Chondrocyte (in vitro differentiated cells): ENCODE measurements at places on chromosomes 1 and 21. TPM values are rescaled to one million over a fixed set of nuclear protein-coding genes. Genes with fewer than 3 reads are reported as not detected.

GRCh38 chr1:42417166-42417565, 36.6 kb downstream of the RIMKLA start:
- DNase-seq: no peak

- DNase-seq: no peak
Observed at GRCh38 chr1:51740652-51741051, 123.8 kb downstream of the OSBPL9 start.

The WNT3A gene
- not detected in 3 replicates for total RNA-seq

The DIO1 gene
- not detected in 3 replicates for total RNA-seq

The FGR gene
- total RNA-seq: not detected in 3 replicates

- DNase-seq: no peak
Observed at GRCh38 chr1:37177230-37177864, 143.0 kb upstream of the GRIK3 start.

DNA sequence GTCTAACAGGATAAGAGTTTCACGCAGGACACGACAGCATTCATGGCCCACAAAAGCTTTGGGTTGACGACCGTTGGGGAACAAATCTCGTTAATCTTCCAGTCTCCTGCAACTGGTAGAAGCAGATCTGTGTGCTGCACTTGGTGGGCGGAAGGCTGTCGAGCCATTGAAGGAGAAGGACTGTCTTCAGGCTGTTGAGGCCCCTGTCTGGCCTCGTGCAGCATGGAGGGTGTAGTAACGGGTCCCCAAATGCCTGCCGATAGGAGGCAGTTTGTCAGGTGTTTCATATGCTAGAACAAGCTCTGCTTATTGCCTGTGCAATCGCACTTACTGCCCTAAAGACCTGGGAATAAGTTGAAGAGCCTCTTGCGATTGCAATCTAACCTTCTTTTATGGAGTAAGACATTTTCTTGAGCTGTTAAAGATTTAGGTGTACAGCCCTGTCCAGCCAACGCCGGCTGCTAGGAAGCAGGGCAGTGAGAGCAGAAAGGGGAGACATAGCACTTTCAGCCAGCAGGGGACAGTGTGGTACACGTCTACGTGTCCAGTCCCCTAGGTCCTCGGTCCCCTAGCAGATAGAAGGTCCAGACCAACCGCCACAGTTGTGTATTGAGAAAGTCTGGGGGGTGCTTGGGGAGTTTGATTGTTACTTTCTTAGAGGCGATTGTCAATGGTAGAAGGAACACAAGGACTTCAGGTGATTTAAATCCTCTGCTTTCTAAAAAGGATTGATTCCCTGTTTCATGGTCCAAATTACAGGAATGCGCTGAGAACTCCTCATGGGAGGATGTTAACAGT, 102.3 kb upstream of the TMPRSS2 start:
- DNase-seq: no peak

GRCh38 chr1:28144203-28145135, 32.0 kb downstream of the PTAFR start:
- no peak for DNase-seq

The PTGER3 gene
- 2.0 to 7.9 TPM (median 2.5 TPM) in 3 replicates for total RNA-seq

The CNR2 gene
- not detected in 3 replicates for total RNA-seq

DNA sequence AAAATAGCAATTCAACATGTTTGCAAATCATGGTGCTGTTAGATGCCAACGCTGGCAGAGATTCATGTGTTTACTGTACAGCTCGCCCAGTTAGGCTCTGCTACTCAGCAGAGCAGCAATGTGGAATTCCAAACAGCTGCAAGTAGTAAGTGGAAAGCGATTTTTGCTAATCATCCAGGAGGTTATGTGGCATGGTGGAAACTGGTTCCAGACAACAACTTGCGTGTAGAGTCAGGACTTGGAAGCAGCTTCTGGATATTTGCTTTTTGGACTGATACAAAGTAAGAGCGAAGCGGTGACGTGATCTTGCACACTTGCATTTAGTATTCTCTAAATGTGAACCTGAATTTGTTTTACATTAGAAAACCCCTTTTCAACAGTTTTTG, 27.1 kb upstream of the HHAT start:
- no peak for DNase-seq

DNA sequence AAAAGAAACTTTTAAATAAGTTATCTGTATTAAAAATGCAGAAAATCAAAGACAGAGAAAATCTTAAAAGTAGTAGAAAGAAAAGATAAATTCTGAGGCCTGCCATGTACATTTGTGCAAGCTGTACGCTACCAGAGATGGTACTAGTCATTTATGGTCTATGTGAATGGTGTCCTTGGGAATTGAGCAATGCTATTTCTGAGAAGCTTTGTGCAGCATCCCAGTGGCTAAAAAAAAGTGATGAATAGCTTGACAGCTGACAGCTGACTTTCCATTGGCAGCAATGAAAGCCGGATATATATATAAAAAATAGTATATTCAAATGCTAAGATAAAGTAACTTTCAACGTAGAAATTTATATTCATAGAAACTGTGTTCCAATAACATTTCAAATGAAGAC, 58.8 kb upstream of the KCTD3 start:
- DNase-seq: no peak

GRCh38 chr1:90718411-90719329, 1.6 kb upstream of the BARHL2 start:
- no peak for DNase-seq

DNA sequence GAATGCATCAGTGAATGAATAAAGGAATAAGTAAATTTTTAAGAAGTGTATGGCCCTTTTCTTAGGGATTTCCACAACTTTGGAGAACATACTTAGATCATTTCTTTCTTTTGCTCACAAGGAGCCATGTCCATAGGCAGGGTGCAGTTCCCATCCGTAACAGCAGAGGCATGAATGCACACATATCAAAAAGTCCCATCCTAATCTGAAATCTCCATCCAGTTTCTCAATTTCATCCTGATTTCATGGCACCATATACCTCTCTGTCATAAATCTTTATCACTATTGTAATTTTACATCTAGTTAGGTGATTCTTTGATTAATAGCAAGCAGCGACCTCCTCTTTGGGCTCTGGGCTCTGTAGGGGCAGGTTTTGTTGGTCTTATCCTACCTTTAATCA, 359.2 kb downstream of the RRAGC start:
- DNase-seq: no peak
